Keratinocyte (primary cell): ENCODE measurements at places on chromosomes 6 and 20. TPM values are rescaled to one million over a fixed set of nuclear protein-coding genes. Genes with fewer than 3 reads are reported as not detected.
A peak's percentile ranks its signal among the peaks of the same experiment; 100 is the strongest.

DNA sequence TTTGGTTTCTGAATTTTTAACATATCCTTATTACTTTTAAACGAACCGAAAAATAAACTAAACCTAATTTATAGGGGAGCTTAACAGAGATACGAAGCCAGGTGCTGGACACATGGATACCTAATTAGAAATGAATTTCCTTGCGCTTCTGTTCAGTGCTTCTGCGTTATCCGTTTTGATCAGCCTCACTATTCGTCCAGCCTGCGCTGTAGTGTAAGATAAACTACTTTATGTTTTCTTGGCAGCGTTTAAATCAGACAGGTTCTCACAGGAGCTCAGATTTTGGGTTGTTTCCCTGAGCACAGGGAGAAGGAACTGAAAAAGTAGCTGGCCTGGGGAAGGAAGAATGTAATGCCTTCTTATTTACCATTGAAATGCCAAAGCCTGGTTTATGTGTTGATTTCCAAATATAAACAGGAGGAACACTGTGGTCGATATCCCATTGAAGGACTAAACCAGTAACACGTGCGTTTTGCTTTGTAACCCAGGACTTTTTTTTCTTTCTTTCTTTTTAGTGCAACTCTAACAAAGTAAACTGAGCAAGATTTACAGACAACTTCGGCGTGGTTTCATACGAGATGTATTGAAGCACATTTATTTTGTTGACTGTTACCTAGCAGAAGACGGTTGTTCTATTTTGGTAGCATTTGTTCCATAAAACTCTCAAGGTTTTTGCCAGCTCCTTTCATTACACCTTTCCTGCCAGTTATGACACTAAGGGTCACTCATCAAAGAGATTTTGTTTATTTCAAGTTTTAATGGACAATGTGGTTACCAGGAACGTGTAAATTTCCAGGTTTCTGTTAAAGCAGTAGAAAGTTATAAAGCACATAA is 214.8 kb upstream of the HEY2 start:
- no peak for DNase-seq

ABHD16B gene
- polyA plus RNA-seq, result not detected in 3 replicates

BNIP5 gene
- polyA plus RNA-seq, result not detected in 3 replicates

SCUBE3 gene
- 0.01 to 0.02 TPM in 2 of 3 replicates, not detected in the other for polyA plus RNA-seq

ERVFRD-1 gene
- not detected in 3 replicates for polyA plus RNA-seq

GRCh38 chr20:62401331-62401779 is 5.7 kb downstream of the CABLES2 start:
- DNase-seq, result no peak

GMPR gene
- 0.32 to 0.88 TPM (median 0.50 TPM) in 3 replicates for polyA plus RNA-seq

GRCh38 chr6:6689400-6690143 is 101.1 kb downstream of the LY86 start:
- DNase-seq, result no peak

MARCKS gene
- polyA plus RNA-seq, result 33.2 to 50.8 TPM (median 38.3 TPM) in 3 replicates

DNAH8 gene
- polyA plus RNA-seq, result under 0.01 to 0.01 TPM (median 0.01 TPM) in 3 replicates

DNA sequence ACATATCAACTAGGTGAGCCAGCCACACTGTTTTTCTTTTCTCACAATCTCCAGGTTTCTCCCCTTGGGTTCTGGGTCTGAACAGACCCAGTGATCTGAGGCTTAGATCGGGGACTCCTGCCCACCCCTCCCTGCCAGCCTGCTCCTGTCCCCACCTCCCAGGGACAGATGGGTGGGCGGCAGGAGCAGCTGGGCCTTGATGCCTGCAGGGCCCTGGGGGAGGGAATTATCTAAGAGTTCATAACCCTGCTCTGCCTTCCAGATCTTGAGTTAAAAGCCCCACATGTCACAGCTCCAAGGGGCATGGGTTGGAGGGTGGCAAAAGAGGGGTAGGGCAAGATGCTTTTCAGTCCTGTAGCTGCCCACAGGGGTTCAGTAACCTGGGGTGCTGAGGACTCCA is 5.2 kb upstream of the XKR7 start:
- no peak for DNase-seq

GRCh38 chr6:31874836-31875572 is 3.8 kb downstream of the SLC44A4 start:
- no peak for DNase-seq

- DNase-seq, result no peak
These were observed 328.5 kb upstream of the PRDM1 start for GRCh38 chr6:105757512-105758200.

- DNase-seq, result no peak
These were observed 340.4 kb upstream of the OPRM1 start for GRCh38 chr6:153698637-153699036.

LINC00237 gene
- polyA plus RNA-seq, result not detected in 3 replicates

CDC40 gene
- 9.1 to 15.8 TPM (median 10.2 TPM) in 3 replicates for polyA plus RNA-seq

GRCh38 chr6:156996265-156996664 is 219.1 kb downstream of the ARID1B start:
- DNase-seq, result no peak

GRCh38 chr20:45044084-45044573 is 56.8 kb downstream of the KCNS1 start:
- peak; percentile 59 for DNase-seq

- no peak for DNase-seq
These were observed 626.3 kb downstream of the TENT5A start for GRCh38 chr6:81126150-81126549.

- no peak for DNase-seq
These were observed 88.2 kb upstream of the FAM83B start for GRCh38 chr6:54758340-54758739.

GRCh38 chr6:145960918-145961589 is 3.1 kb downstream of the SHPRH start:
- DNase-seq, result no peak

DNA sequence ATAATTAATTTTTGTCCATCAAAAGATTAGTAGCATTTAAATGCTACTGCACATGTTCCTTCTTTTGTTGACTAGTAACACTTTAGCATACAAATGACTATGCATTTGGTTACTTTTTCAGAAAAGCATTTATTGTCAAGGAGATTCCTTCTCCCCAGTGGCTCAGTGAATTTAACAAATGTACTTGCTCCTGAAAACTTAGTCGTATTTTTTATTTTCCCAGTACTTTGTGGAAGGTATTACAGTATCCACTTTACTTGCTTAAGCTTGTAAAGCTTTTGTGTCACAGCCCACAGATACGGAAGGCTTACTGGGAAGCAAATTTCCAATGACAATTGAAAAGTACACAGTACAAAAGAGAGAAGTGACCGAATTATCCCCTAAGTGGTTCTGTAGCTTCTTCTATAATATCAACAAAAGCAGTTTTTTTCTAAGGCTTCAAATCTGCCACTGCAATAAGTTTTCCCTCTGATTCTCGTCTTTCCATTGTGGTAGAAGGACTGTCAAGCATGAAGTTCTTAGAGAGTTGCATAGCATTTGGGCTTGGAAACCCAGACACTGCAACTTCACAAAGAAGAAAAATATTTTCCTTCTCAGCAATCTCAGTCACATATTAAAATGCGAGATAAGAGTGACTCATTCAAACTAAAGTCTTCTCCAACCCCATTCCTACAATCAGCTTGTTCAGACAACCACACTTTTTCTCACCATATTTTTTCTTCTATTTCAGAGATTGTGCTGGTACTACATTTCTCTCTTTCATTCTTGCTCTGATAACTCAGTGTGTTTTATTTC is 431.2 kb downstream of the GRIK2 start:
- no peak for DNase-seq
